ENCODE measurements at places on chromosomes 2 and 18.

DNA sequence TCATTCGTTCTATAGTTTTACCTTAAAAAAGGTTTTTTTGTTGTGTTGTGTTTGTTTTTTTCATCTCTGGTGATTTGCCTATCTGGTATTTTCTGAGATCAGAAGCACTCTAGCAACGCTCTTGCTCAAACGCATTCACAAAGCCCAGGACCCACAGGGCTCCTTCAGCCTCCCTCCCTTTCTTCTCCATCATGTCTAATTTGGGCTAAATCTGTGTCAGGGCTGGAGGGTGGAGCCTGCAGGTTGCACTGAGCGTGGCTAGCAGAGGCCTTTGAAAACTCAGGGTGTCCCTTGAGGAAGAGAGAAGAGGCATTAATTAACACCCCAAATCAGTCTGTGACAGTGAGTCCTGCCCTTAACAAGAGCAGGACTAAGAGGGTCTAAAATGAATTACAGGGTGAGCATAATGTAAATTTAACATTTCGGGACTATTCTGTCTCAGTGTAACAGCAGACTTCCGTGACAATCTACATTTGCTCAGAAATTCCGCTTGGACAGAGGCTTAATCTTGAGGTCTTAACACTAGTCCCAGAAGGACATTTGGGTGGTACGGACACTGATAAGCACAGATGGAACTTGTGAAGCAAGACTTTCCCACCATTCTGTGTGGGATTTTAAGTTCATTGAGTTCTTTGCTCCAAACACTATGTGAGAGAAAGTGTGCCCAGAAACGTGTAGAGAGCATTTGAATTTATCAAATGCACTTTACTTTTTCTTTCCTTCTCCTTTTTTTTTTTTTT, 174.4 kb upstream of the APCDD1 start:
- DNase-seq: no peak

DNA sequence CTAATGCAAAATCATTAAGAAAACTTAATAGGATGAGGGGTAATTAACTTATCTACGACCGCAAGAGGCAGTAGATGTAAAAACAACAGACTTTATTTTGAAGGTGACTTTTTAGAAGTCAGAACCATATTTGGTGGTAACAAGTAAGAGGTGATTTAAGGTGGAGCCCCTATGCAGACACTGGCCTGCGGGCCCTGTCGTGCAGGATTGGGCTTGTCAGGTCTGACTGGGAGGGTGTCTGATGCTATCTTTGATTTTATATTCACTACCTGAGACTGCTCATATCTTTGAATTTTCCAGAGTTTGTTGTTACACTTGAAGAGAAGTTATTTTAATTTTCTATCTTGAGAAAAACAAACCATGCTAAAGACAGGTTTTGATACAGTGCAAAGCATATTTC, 29.1 kb upstream of the SCLY start:
- no peak for DNase-seq

- no peak for DNase-seq
Observed at GRCh38 chr18:73681398-73681797, 466.2 kb downstream of the FBXO15 start.

DNA sequence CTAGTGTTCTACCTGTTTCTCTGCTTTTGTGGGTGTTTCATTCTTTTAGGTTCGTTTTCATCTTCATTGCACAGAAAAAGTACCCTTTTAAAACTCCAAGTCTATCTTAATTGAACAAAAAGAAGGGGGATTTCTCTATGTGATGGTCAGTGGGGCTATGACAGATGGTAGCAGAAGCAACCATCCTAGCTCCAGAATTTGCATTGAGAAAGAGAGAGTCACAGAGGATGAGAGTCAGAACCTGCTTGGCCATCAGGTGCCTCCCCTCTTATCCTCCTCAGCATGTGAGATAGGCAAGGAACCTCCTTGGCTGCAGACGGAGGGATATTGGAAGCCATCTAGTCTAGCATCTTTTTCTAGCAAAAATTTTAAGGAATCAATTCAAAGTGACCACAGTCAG, 398.0 kb upstream of the DCC start:
- DNase-seq: no peak

GRCh38 chr2:3403587-3404334, 24.3 kb downstream of the TRAPPC12 start:
- no peak for DNase-seq

DNA sequence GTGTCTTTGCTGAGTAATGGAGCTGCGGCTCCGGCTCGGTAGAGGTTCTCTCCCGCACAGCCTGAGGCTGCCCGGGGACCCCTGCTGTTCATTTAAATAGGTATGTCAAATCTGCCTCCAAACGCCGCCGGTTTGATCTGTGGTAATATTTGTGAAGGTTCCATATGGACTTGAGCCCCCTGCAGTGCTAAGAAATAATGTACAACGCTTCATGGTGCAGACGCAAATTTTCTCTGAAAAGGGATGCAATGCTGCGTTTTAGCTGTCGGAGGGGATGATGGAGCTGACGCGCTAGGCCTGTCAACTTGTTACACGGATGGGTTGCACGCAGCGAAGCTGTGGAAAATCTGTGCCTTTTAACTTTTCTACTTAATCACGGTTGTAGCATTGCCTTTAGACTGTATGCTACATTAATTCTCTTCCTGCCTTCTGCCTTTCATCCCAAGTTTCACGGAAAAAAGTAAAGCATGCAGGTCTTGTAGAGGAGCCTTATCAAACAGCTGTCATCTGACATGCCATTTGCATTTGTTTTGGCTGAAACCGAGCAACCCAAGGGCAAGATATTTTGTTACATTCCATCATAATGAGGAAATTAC, 43.2 kb downstream of the MRPS9 start:
- DNase-seq: no peak

DNA sequence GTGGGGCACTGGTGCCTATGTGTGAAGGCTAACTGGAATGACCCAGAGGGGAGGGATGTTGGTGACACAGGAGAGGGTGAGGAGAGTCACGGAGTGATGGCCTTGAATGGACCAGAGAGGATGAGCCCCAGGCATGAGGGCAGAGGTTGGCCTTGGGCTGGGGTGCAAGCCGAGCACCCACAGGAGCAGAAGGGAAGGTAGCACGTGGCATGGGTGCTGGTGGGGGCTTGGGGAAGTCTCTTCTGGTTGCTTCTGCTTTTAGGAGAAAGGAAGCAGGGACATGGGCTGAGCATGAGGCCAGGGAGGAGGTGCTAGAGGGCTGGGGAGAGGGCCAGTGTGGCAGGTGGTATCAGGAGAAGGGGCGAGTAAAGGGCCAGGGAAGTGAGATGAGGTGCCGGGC, 183.8 kb downstream of the DYSF start:
- DNase-seq: no peak

DNA sequence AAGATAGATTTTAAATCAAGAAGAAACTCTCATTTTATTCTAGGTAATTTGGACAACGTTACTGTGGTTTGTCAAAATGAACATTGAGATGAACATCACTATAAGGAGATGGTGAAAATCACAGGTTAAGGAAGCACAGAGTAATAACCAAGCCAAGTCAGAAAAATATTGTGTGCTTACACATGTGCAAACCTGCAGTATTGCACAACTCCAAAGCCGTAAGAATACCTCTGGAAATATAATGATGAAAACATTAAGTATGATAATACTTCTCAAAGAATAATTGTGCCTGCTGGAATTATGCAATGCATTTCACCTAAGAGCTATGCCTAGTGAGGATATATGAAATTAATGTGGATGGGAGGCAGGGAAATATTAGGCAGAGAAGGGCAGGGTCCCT, 21.1 kb upstream of the GALNT5 start:
- DNase-seq: no peak

GRCh38 chr2:20118051-20118450, 66.6 kb upstream of the LAPTM4A start:
- DNase-seq: no peak

DNA sequence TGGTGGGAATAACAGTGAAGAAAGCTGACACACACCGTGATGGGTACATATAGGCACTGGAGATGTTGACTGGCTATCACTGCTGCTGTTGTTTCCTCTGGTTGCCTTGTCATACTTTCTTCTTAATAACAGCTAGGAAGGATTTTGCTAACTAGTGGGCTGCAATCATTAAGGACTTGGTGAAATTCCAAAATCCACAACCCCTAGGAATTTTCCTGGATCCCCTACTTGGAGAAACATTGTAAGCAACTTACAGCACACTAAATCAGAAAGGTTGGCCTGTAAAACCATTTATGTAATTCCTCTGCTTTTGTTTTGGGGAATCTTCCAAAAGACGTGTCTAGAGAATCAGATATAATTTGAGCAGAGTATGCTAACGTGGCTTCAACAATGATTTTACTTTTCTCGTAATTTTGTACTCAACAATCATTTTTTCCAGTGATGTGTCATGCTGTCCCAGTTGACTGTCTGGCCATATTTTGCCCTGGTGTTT, 8.0 kb upstream of the COL3A1 start:
- no peak for DNase-seq

GRCh38 chr2:159750873-159751272, 38.6 kb downstream of the MARCHF7 start:
- no peak for DNase-seq

DNA sequence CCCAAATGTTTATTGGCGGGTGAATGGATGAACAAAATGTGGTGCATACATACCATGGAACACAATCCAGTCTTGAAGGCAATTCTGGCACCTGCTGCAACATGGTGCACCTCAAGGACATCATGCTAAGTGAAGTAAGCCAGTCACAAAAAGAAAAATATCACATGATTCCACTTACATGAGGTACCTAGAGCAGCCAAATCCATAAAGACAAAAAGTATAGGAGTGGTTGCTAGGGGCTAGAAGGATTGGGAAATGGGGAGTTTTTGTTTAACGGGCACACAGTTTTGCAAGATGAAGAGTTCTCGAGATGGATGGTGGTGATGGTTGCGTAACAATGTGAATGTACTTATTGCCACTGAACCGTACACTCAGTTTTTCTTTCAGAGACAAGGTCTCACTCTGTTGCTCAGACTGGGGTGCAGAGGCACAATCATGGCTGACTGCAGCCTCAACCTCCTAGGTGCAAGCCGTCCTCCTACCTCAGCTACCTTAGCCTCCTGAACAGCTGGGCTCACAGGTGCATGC, 90.9 kb upstream of the CERS6 start:
- no peak for DNase-seq

DNA sequence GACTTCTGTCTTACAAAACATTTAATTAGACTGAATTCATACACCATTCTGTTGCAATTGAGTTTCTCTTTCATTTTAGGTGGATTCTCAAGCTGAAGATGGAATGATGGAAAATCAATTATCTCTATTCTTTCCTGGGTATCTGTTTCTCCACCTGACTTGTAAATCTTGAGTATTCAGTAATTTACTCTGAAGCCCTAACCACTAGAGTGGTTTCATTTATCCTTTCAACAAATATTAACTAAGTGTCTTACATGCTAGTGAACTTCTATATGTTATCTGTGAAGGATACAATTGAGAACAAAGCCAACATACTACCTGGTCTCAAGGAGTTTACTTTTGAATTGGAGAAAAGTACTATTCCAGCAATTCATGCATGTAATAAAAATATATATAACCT, 94.1 kb upstream of the ZNF804A start:
- no peak for DNase-seq

DNA sequence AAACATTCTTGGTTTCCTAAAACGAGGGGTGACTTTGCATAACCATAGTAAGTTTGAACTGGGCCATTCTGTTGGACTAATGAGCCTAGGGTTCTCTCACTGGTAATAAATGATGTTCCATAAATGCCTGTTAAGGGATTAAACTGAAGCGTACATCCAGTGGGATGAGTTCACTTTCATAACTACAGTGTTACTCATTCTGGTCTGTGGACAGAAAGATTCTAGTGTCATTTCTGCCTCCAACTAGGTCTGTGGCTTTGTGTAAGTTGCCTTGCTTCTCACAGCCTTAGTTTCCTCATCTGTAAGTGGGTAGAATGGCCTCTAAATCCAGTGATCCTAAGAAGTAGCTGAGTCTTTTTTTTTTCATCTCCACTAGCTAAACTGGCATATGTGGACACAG, 1860.6 kb upstream of the PIK3C3 start:
- DNase-seq: no peak

Measured in activated naive CD4-positive, alpha-beta T cell (primary cell).